ENCODE measurements at places on chromosomes 4 and X. TPM values are rescaled to one million over a fixed set of nuclear protein-coding genes. Genes with fewer than 3 reads are reported as not detected.

ADH1B gene
- 0.23 TPM for total RNA-seq

DCAF8L2 gene
- not detected for total RNA-seq

ATXN3L gene
- total RNA-seq, result not detected

INPP4B gene
- total RNA-seq, result 35.1 TPM

GPM6B gene
- 455 TPM for total RNA-seq

UCP1 gene
- total RNA-seq, result 0.23 TPM

EPGN gene
- total RNA-seq, result not detected

SSX1 gene
- not detected for total RNA-seq

MXRA5 gene
- 3.9 TPM for total RNA-seq

TMEM192 gene
- 8.5 TPM for total RNA-seq

C1QTNF7 gene
- 0.69 TPM for total RNA-seq

CTSO gene
- 9.9 TPM for total RNA-seq

TRIM75 gene
- not detected for total RNA-seq

ZFYVE28 gene
- total RNA-seq, result 5.8 TPM

PNCK gene
- 52.6 TPM for total RNA-seq

TTC29 gene
- total RNA-seq, result 4.8 TPM

ASB11 gene
- not detected for total RNA-seq

LARP7 gene
- 32.8 TPM for total RNA-seq

PTTG2 gene
- not detected for total RNA-seq

USP17L18 gene
- total RNA-seq, result not detected

EXOC1 gene
- 69.2 TPM for total RNA-seq

ETDC gene
- not detected for total RNA-seq

NCAPG gene
- total RNA-seq, result 12.2 TPM

CXCL8 gene
- total RNA-seq, result 0.23 TPM

HAND2 gene
- total RNA-seq, result not detected

ASB9 gene
- total RNA-seq, result 1.2 TPM

ETDB gene
- total RNA-seq, result not detected

LRP2BP gene
- 9.0 TPM for total RNA-seq

WDR13 gene
- total RNA-seq, result 57.0 TPM

NONO gene
- total RNA-seq, result 275 TPM

BMP2K gene
- total RNA-seq, result 75.0 TPM

SMPX gene
- total RNA-seq, result not detected

GAGE1 gene
- not detected for total RNA-seq

STS gene
- total RNA-seq, result 11.5 TPM

STARD8 gene
- total RNA-seq, result 3.2 TPM

TMEM154 gene
- 0.69 TPM for total RNA-seq

ABCG2 gene
- 24.7 TPM for total RNA-seq

Data from diencephalon (tissue), 1 donor.